Esophagus muscularis mucosa (tissue), 4 donors: ENCODE measurements at places on chromosomes 6 and 20.
A peak's percentile ranks its signal among the peaks of the same experiment; 100 is the strongest.

- H3K36me3 ChIP-seq: peaks cover 11% of the 10 kb centered on the region
- no peak overlapping the region for H3K4me3 ChIP-seq
- no peaks in the 10 kb centered on the region for H3K4me1 ChIP-seq
- no peaks in the 10 kb centered on the region for H3K27me3 ChIP-seq
- no peak for DNase-seq
Observed at GRCh38 chr6:106199998-106200397, 113.9 kb downstream of the PRDM1 start.

GRCh38 chr6:15945593-15946159, 183.2 kb upstream of the MYLIP start:
- no peak overlapping the region for H3K27ac ChIP-seq
- no peaks in the 10 kb centered on the region for H3K36me3 ChIP-seq
- no peaks in the 10 kb centered on the region for H3K27me3 ChIP-seq
- no peaks in the 10 kb centered on the region for H3K4me1 ChIP-seq
- no peak for DNase-seq
- no peak overlapping the region for H3K4me3 ChIP-seq

DNA sequence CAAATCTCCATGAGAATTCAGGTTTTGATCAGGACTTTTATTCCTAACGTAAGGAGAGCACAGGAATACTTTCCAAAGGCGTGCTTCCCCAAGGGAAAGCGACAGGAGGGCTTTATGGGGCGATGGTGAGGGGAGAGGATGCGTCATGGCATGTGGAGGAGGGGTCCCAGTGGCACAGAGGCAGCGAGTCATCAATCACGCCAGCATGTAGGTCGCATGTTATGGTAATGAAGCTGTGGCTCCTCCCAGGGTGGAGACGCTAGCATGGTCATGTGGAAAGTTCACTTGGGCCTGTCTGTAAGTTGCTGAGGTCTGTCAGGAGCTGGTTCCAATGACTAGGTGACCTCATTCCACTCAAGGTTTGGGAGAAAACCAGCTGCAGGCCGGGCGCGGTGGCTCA, 35.3 kb upstream of the PAX1 start:
- H3K4me1 ChIP-seq: no peaks in the 10 kb centered on the region
- H3K4me3 ChIP-seq: no peak overlapping the region
- no peak overlapping the region for H3K27ac ChIP-seq
- H3K36me3 ChIP-seq: no peaks in the 10 kb centered on the region
- DNase-seq: peak; percentile 86
- H3K27me3 ChIP-seq: no peaks in the 10 kb centered on the region

DNA sequence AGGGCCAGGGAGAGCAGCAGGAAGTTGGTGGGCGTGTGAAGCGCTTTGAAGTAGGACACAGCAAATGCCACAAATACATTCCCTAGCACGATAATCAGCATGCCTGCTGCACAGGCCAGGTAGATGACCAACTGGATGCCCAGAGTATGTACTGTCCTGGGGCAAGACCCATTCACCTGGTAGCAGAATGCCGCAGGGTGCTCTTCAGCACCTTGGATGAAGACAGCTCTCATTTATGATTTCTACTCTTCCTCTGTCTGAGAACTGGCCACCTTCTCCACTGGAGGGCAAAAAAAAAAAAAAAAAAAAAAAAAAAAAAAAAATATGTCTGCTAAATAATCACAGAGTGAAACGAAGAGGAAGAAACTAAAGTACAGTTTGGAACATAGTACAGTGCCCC, at the start of gene TAAR5:
TAAR5 (minus strand) TSS at position 288 of the 400 bp plus-strand sequence; CDS start at position 233, 55 bp downstream.
- no peak for DNase-seq
- H3K27me3 ChIP-seq: peaks cover 5% of the 10 kb centered on the region
- H3K27ac ChIP-seq: no peak within 1 kb of the TSS
- no peaks in the 10 kb centered on the region for H3K36me3 ChIP-seq

DNA sequence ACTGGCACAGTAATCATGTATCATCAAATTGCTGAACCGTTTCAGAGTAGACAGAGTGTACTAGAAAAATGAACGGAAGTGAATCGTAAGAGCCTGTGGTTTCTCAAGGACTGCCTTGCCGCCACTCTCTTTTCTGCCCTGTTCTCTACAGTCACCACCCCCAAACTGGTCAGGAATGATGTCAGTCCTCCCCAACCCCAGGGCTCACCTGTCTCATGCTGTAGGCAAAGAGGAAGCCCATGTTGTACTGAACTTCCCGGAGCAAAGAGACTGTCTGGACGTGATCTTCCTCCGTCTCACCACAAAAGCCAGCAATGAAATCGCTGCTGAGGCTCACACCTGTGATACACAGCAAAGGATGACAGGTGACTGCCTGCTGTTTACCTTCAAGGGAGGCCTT, 31.0 kb downstream of the CDK5RAP1 start:
- H3K4me1 ChIP-seq: no peaks in the 10 kb centered on the region
- H3K27me3 ChIP-seq: no peaks in the 10 kb centered on the region
- H3K36me3 ChIP-seq: peaks cover 97% of the 10 kb centered on the region
- H3K27ac ChIP-seq: no peak overlapping the region

GRCh38 chr6:127462376-127462775, 3.2 kb upstream of the KIAA0408 start:
- no peak overlapping the region for H3K4me3 ChIP-seq
- peaks cover 3% of the 10 kb centered on the region for H3K4me1 ChIP-seq
- DNase-seq: no peak
- no peaks in the 10 kb centered on the region for H3K36me3 ChIP-seq
- peak overlapping the region; percentile 70 for H3K27ac ChIP-seq
